Stimulated activated CD4-positive, alpha-beta T cell treated with anti-CD3 and anti-CD28 coated beads, Interleukin-1b, Interleukin-23, amount 100 ng/mL, for 24 hours (primary cell): ENCODE measurements at places on chromosomes 6 and 20.

DNA sequence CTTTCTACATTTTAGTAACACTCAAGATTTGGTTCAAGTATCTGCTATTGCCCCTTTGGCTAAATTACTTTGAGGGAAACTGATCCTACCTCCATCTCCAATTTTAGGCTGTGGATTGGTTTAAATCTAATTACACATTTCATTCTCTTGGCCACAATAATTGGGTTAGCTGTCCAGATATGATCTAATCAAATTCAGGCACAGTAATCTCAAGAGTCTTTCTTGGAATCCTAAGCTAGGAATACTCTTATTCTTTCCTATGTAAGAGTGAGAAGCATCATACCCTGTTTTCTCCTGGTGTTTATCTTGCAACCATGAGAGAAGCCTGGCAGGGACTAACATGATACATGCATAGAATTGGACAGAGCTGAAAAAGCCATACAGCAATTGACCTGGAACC lies 300.4 kb upstream of the MARCKS start:
- no peak for DNase-seq

DNA sequence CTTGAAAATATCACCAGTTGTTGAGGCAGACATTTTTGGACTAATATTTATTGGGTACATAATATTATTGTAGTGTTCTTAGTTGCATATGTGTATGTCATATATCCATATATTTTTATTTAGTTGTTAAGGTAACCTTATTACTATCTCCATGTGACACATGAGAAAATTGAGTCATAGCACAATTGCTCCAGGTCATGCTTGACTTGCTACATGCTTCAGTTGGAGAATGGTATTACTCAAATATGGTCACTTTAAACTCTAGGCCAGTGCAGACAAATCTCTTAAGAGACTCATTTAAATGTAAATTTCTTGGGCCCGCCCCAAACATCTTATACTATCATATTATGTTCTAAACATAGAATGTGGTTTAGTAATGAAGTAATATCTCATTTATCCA lies 246.1 kb downstream of the RIMS1 start:
- DNase-seq = no peak

GRCh38 chr20:53739799-53740785 lies 146.5 kb upstream of the ZNF217 start:
- DNase-seq = no peak

- DNase-seq = no peak
These were observed 3.5 kb upstream of the TRAF3IP2 start for GRCh38 chr6:111609028-111609820.

DNA sequence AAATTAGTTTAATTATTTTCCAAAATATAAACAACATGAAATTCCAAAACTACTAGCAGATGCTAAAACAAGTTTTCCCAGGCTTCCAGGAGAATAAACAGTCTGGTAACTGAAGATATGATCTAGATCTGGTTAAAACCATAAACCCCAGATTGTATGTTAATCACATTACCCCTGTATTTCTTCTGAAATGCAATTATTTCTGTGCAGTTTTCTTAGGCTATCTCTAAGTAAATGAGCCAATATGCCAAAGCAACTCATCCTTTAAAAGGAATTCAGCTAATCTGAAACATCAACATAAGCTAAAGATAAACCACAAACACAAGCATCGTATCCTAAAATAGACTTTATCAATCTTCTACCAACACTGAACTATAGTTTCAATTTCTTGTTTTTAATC lies 44.6 kb upstream of the SENP6 start:
- no peak for DNase-seq

DNA sequence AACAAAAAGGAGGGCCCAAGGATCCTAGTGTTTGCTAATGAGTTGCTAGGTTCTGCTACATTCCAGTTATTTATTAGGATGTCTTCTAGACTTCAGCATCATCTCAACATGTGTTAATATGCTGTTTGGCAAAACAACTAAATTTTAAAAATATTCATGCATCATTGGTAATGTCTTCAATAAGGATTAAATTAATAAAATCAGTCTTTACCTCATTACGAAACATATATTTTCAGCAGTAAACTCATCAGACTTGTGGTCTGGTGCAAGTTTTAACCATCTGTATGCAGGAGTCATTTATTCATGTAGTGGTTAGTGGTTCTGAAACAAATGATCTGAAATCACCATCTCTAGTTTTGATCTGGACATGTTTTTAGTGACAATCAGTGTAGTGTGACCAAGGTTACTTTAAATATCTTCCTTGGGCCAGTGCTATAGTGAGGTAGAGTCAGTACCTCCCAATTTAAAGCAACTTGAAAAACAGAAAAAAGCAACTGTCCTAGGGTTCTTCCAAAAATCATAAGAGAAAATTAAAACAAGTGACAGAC lies 85.0 kb upstream of the KCNK16 start:
- no peak for DNase-seq

DNA sequence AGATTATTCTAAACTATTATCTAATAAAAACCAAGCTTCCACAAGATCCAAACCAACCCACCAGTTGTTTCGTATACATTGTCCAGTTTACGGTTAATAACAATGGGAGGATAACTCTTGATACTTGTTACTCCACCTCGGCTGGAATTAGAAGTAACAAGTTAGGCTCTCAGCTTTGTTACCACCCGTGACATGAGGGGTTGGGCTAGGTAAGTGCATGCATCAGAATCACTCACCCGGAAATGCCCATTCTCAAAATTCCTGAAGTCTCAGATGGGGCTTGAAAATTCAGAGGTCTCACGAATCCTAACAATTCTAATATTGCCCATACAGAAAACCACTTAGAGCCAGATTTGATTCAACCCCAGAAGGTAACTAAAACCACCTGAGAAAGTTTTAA lies 27.0 kb upstream of the SERPINB1 start:
- DNase-seq = no peak

GRCh38 chr20:54623991-54624569 lies 148.7 kb downstream of the DOK5 start:
- DNase-seq = no peak

DNA sequence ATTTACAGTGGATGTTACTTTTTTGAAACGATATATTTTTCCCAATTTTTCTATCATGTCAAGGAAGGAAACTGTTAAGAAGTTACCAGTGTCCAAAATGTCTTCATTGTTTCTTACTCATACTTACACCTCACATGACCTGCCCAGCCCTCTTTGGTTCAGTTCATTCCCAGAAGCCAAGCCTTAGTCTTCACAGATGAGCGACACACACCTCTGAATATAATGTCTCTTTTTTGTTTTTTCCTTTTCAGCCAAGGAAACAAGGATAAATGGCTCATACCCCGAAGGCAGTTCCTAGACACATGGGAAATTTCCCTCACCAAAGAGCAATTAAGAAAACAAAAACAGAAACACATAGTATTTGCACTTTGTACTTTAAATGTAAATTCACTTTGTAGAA lies 225.2 kb downstream of the SMOC2 start:
- DNase-seq = no peak

- DNase-seq = no peak
These were observed 32.3 kb upstream of the PLEKHG1 start for GRCh38 chr6:150567380-150567779.

GRCh38 chr6:121657972-121658371 lies 222.5 kb downstream of the GJA1 start:
- no peak for DNase-seq

DNA sequence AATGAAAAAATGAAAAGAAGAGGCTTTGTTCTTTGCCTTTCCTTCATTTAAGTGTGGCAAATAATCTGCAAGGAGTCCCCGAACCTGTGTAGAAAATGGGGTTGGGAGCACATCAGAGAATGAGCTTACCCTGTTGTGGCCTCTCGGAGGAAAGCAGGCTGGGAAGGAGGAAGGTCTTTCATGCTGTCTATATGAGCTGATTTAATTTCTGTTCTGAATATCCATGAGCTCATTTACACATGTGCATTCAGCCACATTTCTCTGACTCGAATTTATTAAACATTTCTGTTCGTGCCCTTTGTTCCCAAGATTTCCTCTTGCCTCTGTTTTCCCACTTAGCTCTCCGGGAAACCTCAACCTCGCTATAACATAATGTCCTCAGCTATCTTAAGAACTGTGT lies 584.4 kb upstream of the CDH4 start:
- DNase-seq = no peak

GRCh38 chr20:19449051-19449450 lies 236.6 kb downstream of the SLC24A3 start:
- no peak for DNase-seq

- no peak for DNase-seq
These were observed 11.9 kb downstream of the PCIF1 start for GRCh38 chr20:45946149-45946970.
